Ovary (tissue), 10 donors: ENCODE measurements at places on chromosomes 3 and 15. TPM values are rescaled to one million over a fixed set of nuclear protein-coding genes. Genes with fewer than 3 reads are reported as not detected.
A peak's percentile ranks its signal among the peaks of the same experiment; 100 is the strongest.

DNA sequence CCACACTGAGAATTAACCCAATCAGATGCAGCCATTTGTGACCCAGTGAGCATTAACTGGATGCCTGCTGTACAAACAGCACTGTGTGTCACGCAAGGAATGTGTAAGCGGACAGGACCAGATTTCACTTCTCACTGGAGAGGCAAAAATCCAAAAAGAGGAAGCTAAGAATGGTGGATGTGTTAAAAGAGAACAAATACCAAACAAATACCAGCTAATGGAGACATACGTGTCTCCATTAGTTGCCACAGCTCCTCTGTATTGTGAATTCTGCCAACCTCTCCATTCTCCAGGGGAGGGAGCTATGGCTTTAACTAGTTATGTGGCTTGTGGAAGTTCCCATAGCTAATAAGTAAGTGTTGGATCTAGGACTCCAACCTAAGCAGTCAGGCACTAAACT lies 2.6 kb downstream of the LTF start:
- DNase-seq, result no peak

ALS2CL gene
- 7.7 TPM for total RNA-seq

DNA sequence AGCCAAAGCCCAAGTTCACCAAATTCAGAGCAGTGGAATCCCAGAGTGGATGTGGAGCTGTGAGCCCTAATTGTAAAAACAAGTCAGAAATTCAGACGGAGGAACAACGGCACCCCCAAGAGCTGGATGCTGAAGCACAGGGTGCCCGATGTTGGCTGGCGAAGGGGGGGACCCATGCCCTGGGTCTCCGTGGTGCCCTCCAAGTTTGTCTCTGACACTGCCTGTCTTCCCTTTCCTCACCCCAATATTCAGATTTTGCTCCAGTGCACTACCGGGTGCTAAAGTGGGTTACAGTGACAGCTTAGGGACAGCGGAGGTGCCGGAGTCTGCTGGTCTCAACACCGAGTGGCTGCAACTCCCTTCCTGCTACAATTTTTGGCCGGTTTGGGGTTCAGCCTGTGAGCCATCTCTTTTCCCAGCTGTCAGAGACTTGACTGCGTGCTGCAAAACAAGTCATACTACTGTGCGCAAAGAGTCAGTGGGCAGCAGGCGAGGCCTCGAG lies 6.6 kb downstream of the GRIP2 start:
- no peak for DNase-seq

- DNase-seq, result no peak
Observed at GRCh38 chr3:158492685-158493084, 78.3 kb upstream of the MLF1 start.

DNA sequence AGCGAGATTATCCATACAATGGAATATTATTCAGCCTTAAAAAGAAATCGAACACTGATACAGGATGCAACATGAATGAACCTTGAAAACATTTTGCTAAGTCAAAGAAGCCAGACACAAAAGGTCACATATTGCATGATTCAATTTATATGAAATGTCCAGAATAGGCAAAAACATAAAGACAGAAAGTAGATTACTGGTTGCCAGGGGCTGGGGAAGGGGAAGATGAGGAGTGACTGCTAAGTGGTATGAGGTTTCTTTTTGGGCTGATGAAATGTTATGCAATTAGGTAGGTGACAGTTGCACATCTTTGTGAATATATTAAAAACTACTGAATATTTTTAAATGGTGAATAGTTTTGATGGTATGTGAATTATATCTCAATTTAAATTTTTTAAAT lies 38.3 kb downstream of the LRRFIP2 start:
- DNase-seq, result no peak

- peak; percentile 79 for DNase-seq
Observed at GRCh38 chr3:127786353-127787070, 35.8 kb downstream of the MGLL start.

GRCh38 chr3:186119499-186119898 lies 10.6 kb upstream of the ETV5 start:
- DNase-seq, result no peak

GRCh38 chr3:62229211-62229610 lies 144.1 kb downstream of the FEZF2 start:
- DNase-seq, result no peak

GRCh38 chr15:83014205-83014653 lies 2.8 kb upstream of the C15orf40 start:
- no peak for DNase-seq

DNA sequence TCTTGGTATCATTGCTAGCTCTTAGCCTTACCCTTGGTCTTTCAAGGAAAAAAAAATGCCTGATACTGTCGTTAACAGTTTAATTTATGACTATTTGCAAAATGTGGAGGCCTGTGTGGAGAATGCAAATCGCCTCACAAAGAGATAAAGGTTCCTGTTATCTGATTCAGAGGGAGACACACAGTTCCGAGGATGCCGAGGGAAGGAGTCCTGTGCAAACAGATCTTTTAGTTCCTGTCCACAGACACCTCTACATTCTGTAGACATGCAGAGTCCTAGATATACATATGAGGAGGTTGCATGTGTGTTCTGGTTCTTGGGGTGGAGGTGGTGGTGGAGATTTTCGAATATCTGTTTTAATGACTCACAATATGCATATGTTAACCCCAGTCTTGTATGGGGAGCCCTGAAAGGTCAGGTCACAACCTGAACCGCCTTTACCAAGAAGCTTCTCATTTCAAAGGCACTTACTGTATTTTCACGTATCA lies 5.7 kb downstream of the NR2F2 start:
- DNase-seq, result no peak

PSTPIP1 gene
- total RNA-seq, result 1.8 TPM

DNA sequence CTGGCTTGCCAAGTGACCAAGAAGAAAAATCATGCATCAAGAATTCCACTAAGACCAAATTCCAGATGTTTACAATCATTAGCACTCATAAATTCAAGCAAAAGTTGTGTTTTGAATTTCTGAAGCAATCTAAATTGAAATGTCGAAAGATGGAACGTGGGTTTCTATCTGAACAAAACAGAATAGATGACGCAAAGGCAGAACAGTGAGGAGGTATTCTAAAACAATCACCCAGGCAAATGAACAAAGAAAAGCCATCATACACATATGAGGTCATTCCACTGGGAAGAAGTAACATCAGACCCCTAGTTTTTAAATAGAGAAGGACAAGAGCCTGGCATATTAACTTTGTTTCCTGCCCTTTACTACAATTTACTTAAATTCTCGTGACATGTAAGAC lies 58.0 kb downstream of the MCF2L2 start:
- DNase-seq, result no peak

- DNase-seq, result no peak
Observed at GRCh38 chr15:54289590-54290136, 311.4 kb downstream of the UNC13C start.

GRCh38 chr3:195227871-195228270 lies 43.1 kb downstream of the XXYLT1 start:
- no peak for DNase-seq

C3orf22 gene
- total RNA-seq, result 0.40 TPM

ZKSCAN7 gene
- 7.6 TPM for total RNA-seq

- no peak for DNase-seq
Observed at GRCh38 chr3:52685285-52685708, 416 bp downstream of the PBRM1 start.

DNA sequence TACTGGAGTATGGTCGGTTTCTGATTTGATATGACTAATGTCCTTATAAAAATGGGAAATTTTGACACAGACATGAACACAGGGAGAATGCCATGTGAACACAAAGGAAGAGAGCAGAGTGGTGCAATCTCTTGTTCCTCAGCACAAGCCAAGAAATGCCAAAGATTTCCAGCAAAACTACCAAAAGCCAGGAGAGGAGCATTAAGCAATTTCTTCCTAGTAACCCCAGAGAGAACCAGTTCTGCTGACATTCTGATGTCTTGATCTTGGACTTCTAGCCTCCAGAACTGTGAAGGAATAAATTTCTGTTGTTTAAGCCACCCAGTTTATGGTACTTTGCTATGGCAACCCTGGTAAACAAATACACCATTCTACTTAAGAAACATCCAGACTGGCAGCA lies 227.8 kb upstream of the MRPL3 start:
- no peak for DNase-seq

DNA sequence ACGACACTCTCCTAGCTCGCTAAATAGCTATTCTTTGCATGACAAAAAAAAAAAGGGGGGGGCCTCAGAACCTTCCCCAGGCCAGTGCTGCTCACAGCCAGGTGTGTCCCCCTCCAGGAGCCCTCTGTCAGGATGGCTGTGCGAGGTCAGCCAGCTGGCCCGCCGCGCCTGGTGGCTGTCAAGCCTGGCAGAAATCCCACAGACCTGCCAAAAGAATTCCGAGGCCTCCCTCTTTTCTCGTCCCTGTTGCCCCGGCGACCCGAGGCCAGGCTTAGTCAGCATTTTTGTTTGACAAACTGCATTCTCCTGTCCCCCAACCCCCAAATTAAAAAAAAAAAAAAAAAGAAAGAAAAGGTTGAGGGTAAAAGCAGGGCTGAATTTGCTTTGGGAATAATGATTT lies 61.9 kb downstream of the TM4SF4 start:
- DNase-seq, result peak; percentile 57

NXPE3 gene
- total RNA-seq, result 14.2 TPM

GRCh38 chr15:60528530-60528929 lies 49.6 kb upstream of the ICE2 start:
- no peak for DNase-seq

DNA sequence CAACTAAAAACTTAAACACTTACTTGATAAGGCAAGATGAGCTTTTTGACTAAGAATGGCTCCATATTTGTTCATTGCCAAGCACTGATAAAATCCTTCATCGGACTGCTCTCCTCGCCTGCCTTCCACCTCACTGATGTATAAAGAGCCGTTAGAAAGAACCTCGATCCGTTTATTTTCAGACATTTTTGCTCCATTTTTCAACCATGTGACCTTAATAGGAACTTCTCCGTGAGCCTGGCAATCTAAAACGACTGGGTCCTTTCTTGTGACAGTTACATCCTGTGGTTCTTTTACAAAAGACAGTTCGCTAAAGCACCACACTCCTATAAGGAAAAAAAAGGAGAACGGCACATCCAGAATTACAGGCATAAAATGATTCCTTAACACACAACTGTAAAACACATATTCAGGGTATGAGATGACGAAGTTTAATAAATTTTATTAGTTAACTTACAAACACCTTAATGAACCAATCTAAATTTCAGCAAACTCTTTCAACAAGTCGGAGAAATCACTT lies 2.5 kb downstream of the PRTG start:
- DNase-seq, result no peak
